ENCODE measurements at places on chromosomes 6 and 20.

- DNase-seq: no peak
Observed at GRCh38 chr6:148530394-148530953, 187.8 kb downstream of the SASH1 start.

DNA sequence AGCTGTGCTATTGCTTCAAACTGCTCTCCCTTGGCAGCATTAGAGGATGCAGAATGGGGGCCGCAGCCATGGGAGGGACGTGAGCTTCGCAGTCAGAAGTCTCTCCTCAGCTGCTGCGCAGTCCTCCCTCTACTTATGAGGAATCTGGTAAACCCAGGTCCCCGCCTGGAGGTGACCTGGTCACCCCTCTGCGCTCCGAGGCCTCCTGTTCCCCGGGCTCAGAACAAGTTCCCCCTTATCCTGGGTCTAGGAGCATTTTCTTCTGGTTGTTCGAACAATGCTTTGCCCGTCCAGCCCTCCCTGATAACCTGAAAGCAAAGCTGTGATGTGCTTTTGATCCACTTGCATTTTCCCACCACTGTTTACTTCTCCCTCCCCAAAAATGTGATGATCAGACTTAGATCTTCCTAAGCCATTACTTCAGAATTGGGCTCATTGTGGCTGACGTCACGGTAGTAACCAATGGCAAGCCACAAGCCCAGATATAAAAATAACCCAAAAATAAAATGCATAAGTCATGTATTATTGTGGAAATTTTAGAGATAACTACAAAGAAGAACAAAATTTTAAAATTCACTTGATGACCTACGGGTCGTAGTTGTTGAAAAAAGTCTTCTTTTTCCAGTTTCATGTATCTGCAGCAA lies 80.7 kb downstream of the SERAC1 start:
- no peak for DNase-seq

GRCh38 chr20:31764641-31765305 lies 25.7 kb downstream of the TPX2 start:
- DNase-seq: no peak

DNA sequence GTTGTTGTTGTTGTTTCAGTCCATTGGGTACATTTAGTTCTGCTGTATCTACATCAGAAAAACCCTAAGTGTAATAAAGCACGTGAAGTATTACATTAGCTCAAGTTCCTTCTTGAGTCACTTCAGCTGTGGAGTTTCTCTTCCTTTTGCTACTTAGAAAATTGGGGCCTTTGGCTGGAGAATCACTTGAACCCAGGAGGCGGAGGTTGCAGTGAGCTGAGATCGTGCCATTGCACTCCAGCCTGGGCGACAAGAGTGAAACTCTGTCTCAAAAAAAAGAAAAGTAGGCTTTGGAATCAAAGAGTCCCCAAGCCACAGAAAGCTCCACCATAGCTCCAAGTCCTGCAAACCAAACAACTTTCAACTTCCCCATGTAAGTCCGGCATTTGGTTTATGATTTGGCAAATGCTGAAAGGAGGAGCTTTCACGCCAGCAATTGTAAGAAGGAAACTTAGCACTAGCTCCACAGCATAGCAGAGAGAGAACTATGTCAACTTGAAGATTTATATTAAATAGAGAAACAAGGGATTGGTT lies 56.5 kb upstream of the RNF144B start:
- no peak for DNase-seq

DNA sequence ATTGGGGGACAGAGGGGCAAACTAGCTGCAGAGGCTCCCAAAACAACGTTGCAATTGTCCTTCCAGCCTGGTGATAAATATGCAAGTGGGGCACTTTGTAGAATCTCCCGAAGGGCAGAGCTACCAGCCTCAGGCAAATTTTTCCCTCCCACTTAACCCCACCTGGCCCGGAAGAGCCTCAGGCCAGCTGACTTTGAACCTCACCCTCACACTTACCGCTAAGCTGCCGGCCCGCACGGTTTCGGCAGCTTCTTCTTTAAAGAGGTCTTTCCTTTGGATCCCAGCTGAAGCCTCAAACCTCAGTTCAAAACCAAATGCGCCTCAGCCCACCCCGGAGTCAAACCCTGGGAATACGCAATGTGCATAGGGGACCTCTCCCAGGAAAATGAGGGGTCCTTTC lies 2.5 kb downstream of the OVOL2 start:
- no peak for DNase-seq

DNA sequence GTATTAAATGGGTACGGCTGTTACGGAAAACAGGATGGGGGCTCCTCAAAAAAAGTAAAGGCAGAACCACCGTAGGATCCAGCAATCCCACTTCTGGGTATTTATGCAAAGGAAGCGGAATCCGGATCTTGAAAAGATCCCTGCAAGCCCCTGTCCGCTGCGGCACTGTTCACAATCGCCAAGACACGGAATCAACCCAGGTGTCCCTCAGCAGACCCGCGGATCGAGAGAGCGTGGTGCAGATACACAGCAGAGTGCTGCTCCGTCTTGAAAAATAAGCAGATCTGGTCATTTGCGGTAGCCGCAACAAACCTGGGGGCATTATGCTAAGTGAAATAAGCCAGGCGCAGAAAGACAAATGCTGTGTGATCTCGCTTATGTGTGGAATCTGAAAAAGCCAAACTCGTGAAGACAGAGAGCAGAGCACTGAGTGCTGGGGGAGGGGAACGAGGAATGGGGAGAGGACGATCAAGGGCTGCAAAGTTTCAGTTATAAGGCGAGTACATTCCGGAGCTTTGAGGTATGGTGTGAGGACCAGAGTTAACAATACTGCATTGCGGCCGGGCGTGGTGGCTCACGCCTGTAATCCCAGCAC lies 41.3 kb downstream of the NTSR1 start:
- no peak for DNase-seq

DNA sequence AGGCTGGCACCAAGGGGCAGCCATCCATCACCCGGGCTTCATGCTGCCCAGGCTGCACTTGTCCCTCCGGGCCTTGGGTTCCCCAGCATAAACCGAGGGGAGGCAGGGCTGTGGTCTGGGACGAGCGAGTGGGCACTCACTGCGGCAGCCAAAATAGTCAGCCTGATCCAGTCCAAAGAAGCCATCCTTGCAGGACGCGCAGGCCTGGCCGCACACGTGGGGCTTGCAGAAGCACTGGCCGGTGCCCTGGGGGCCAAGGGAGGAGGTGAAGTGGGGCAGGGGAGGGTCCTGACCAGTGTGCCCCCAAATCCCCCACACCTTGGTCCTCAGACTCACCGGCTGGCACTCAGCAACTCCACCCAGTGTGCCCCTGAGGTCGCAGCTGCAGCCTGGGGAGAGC lies 32.1 kb downstream of the ADRM1 start:
- DNase-seq: no peak

GRCh38 chr6:12426121-12426520 lies 136.0 kb downstream of the EDN1 start:
- no peak for DNase-seq

- no peak for DNase-seq
Observed at GRCh38 chr6:110233770-110234374, 53.6 kb downstream of the CDC40 start.

DNA sequence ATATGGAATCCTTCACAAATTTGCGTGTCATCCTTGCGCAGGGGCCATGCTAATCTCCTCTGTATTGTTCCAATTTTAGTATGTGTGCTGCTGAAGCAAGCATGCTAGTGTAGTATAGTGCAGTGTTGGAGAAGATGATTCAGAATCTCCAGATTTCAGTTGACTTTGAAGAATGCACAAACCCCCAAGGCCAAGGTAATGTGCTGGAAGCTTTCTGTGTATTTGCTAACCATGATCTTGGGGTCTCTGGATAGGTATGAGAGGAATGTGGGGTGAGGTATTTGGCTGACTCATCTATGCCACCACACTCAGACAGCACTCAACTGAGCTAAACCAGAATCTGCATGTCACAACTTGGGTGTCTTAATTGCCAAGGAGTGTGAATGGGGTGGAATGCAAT lies 42.6 kb upstream of the DEK start:
- no peak for DNase-seq

DNA sequence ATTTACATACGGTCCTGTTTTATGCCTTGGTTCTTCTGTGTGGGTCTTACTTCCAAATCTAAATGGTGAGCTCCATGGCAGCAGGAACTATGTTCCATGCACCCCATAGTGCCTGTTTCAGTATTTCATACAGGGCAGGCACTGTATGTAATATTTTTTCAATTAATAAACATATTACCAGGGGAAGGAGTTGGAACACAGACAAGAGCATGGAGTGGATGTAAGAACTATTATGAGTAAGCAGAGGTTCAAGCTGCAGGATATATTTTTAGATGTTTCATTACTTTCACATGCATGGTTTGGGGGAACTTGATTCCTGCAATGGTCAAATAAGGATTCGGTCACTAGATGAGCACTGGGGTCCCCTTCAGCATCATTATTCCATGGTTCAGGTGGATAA lies 108.3 kb downstream of the KIF13A start:
- DNase-seq: no peak

DNA sequence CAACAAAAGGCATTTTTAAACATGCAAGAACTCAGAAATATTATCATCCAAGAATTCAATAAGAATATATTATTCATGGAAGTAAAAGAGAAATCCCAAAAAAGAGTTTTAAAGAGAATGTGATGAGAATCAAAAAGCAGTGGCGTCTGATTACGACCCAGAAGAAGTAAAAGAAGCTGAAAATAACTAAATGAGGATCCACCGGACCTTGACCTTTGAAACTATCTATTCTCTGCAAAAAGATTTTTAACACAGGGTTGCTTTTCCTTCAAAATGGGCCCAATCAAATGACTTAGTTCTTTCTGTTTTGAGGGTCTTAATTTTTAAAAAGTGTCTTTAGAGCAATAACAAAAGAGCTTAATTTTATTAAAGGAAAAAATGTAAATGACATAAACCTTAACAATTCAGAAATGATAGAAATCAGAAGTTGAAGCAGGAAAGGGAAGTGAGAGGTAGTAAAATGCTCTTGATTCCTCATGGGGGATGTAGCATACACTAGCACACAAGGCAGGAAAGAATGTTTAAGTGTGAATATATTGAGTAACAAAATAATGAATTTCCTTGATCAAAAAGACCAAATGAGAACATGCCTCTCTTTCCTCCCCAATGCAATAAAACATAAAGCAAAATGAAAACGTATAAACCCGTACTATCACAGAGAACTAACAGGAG lies 223.1 kb upstream of the PRDM1 start:
- DNase-seq: no peak

DNA sequence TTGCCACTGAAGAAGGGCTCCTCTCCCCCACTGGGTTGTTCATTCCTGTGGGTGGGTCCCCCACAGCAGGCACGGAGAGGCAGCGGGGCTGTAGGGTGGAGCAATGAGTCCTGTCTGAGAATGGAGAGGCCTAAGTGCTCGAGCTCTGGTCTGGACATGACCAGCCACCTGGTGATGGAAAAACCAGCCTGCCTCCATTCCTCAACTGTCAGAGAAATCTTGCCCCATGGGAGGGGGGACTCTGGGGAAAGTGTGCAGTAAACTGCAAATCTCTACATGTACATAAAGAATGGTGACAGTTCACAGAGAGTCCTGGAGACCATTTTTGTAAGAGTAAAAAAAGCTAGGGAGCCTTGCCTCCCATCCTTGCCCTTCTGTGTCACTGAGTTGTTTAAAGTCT lies 34.1 kb downstream of the INSM1 start:
- DNase-seq: no peak

GRCh38 chr6:147382945-147383554 lies 125.4 kb upstream of the SAMD5 start:
- peak; percentile 20 for DNase-seq

- DNase-seq: no peak
Observed at GRCh38 chr6:4066029-4066755, 12.7 kb downstream of the FAM217A start.

DNA sequence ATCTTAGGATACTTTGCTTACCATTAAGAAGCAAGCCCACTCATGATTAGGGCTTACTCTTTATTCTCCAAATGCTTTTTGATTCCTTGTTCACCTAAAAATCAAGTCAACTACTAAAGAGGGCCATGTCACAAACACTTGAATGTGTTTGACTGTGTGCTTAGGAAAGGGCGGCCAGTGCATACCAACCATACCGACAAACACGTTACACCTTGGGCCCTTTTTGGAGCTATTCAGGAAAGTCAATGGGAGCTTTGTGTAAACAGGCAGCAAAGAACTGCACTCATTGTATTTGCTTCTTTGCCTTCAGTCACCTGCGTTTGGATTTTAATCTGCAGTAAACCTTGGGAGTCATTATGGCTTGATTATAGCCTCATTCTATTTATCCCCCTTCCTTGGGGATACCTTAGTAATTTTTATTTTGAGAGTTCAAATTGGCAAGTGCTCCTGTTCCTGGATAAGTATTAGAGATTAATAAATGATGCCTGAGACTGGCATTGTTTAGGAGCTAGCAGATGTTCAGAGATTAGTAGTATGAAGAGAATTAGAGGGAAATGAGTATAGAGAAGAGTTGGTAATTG lies 102.6 kb upstream of the HDGFL1 start:
- no peak for DNase-seq

GRCh38 chr6:85866370-85866730 lies 223.7 kb upstream of the SYNCRIP start:
- DNase-seq: no peak

DNA sequence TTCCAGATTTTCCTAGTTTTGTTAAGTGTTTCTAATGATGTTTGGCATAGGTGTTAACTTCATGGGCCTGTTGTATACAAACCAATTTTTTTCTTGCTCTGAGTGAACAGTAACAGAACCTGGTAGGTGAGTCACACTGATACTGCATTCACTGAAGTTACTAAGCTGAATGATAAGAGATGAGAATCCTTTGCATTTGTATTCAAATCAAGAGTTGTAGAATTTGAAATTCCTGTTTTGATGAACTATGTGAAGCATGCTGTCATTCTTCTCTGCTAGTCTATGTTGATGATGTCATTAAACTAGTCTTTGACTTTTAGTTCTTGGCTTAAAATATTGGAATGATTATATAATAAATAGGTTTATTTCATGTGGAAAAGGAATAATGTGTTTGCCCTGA lies 37.9 kb downstream of the PTPRA start:
- DNase-seq: no peak

- DNase-seq: no peak
Observed at GRCh38 chr6:1200081-1200408, 111.9 kb upstream of the FOXQ1 start.

DNA sequence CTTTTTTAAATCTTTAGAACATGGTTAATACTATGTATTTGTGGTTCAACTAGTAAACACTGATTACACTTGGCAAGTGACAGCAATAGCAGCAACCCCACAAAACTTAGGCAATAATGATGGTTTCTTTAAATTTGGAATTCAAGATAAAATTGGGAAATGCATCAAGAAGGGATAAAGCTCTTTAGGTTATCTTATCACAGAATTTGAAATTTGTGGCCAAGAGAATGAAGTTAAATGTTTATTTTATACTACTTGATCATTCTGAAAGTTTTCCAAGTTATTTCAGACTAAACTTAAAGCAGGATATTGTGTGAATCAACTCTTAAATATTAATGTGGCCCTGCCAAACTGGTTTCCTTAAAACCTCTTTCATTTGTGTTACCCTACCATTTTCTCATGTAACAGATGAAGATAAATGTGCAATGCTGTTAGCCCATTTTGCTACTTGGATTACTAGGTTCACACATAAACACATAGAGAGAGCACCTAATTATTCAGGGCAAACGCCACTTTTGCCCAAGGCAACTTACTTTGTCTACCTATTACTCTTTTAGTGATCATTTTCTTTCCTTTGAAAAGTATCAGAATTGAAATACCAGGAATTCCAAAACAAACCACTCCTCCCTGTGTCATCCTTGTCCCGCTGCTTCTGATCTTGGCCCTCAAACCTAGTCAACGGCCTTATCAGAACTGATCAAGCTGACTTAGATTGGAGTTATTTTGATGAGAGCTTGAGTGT lies 186.7 kb upstream of the TENT5A start:
- DNase-seq: no peak
